Immature natural killer cell (primary cell): ENCODE measurements at places on chromosomes 6 and 20. TPM values are rescaled to one million over a fixed set of nuclear protein-coding genes. Genes with fewer than 3 reads are reported as not detected.

DNA sequence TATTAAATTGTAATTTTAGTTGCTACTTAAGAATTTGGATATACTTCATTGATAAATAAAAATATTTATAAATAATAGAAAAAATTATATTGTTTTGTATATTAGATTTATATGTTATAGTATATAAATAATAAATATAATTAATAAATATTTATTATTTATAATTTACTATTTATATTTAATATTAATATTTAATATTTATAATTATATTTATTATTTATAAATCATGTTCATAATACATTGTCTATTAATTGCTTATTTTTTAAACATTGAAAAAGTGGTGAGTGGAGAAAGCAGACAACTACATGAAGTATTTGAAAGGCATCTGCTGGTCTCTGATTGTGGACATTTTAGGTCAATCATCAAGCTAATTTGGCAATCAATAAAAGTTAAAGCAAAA lies 464.5 kb downstream of the MMUT start:
- no peak for DNase-seq

The FUT9 gene
- polyA plus RNA-seq: not detected

The RBM38 gene
- polyA plus RNA-seq: 43.6 TPM

The HLA-DMB gene
- polyA plus RNA-seq: 104 TPM

The NT5DC1 gene
- 35.9 TPM for polyA plus RNA-seq

The UBE2C gene
- polyA plus RNA-seq: 1.9 TPM
